Stimulated activated CD4-positive, alpha-beta T cell treated with anti-CD3 and anti-CD28 coated beads, Interleukin-15, amount 100 ng/mL, for 1 hour (primary cell): ENCODE measurements at places on chromosomes 12 and 14.

GRCh38 chr12:50354908-50355307 is 41.5 kb downstream of the FAM186A start:
- no peak for DNase-seq

GRCh38 chr14:90191585-90191984 is 64.8 kb upstream of the PSMC1 start:
- DNase-seq, result no peak

DNA sequence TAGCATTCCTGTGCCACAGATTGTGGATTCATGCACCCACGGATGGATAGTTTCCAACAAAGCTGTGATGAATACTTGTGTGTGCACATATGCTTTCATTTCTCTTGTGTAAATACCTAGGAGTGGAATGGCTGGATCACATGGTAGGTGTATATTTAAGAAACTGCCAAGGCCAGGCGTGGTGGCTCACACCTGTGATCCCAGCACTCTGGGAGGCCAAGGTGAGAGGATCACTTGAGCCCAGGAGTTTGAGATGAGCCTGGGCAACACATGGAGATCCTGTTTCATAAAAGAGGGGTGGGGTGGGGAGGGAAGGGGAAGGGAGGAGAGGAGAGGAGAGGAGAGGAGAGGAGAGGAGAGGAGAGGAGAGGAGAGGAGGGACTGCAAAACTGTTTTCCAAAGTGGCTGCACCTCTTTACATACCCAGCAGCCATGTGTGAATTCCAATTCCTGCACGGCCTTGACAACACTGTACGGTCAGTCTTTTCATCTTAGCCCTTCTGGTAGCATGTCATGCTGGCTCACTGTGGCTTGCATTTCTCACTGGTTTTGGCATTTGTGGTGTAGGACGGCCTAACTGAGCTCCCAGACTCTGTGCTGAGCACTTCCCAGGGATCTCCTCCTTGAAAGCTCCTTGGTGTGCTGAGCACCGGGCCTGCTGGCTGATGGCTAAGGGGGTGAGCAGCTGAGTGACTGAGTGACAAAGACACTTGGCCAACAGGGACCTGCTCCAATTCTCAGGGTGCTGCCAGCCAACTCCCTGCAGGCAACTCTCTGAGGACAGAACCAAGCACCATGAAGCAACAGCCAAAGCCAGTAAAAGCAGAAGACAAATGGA is 27.9 kb downstream of the SYNE3 start:
- no peak for DNase-seq

GRCh38 chr14:91466192-91466591 is 43.9 kb downstream of the PPP4R3A start:
- no peak for DNase-seq

GRCh38 chr12:109069307-109070271 is 17.2 kb downstream of the USP30 start:
- DNase-seq, result no peak

GRCh38 chr12:120473807-120474615 is 4.5 kb upstream of the SRSF9 start:
- DNase-seq, result no peak

- no peak for DNase-seq
Observed at GRCh38 chr12:94879542-94879941, 124.0 kb downstream of the NDUFA12 start.

DNA sequence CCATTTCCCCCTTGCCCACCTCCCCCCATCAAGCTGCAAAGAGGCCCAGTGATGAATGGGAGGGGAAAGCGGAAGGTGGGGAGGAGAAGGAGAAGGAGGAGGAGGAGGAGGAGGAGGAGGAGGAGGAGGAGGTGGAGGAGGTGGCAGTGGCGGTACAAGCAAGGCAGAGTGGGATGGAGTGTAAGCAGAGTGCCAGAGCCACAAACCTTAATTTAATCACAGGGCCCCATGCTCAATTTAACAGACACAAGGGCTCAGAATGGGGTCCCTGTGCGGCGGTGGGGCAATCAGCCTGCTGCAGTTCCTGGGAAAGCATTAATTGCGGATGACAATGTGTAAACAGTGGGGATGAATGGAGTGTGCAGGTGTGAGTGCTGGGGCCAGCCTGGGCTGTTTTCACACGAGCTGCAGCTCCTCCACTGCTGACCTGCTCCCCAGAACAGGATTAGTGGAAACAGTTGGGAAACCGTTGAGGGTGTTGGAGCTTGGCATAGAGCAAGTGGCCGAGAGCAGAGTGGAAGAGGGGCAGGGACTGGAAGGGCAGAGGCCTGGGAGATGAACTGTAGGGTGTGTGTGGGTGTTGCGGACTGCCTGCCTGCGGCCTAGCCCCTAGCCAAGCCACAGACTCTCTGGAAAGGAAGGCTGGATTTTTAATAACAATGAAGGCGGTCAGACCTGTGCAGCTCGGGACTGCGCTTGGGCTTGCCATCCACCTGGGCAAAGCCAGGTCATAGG is 36.4 kb upstream of the SMOC1 start:
- no peak for DNase-seq

- no peak for DNase-seq
Observed at GRCh38 chr14:22184830-22185168, 404.2 kb downstream of the DAD1 start.

DNA sequence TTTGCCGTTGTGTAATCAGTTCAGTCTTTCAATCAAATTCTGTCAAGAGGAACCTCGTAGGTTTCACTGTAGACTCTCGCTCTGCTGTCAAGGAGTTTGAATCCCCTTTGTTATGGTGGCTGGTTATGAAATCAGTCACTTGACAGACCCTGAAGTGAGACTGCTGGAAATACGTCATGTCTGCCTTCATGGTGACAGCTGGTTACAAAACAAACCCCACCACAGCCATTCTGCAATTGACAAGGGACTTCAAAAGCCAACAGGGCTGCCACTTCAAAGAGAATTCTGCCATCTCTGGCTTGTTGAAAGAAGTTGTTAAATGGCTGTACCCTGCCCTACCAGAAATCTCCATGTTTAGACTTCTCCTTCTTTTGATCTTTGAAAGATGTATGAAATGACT is 286.9 kb downstream of the ERC1 start:
- DNase-seq, result no peak

DNA sequence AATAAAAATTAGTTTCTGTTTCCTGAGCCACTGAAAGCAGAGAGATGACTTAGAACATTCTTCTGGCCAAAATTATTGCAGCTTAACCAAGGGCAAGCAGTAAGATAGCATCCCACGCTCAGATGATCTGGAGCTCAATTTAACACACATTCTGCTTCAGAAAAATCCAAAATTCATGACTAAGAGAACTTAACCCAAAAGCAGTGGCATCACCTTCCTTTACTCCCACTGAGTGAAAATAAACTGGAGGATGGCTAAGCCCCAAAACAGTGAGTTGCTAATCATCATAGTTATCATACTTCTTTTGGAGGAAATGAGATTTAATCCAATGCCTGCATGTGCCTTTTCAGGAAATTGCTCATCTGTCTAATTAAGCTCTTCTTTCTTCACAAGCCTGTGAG is 195.4 kb downstream of the DUSP6 start:
- DNase-seq, result no peak

- no peak for DNase-seq
Observed at GRCh38 chr14:102544747-102545460, 35.3 kb upstream of the ANKRD9 start.

DNA sequence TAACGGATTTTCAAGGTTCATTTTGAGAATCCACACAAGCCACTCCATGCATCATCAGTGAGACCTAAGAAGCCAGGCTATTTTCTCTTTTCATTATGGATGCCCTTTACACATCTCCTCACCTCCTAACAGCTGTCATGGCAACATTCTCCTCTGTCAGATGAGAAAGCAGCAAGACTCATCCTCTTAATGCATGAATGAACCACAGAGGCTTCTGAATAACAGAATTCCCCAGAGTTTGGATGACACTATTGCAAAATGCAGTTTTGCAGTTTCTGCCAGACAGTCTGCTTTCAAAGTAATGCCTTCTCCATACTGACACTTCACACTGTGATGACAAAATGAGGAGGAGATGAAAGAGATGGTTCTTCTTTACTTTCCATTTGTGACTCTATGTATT is 286.7 kb upstream of the GRIP1 start:
- no peak for DNase-seq

- no peak for DNase-seq
Observed at GRCh38 chr14:71952381-71953363, 20.4 kb downstream of the RGS6 start.

GRCh38 chr12:49740930-49741881 is at the start of gene TMBIM6:
TMBIM6 (plus strand) TSS chr12:49741557; CDS start chr12:49752494, 10,937 bp downstream.
- peak; percentile 89 for DNase-seq

DNA sequence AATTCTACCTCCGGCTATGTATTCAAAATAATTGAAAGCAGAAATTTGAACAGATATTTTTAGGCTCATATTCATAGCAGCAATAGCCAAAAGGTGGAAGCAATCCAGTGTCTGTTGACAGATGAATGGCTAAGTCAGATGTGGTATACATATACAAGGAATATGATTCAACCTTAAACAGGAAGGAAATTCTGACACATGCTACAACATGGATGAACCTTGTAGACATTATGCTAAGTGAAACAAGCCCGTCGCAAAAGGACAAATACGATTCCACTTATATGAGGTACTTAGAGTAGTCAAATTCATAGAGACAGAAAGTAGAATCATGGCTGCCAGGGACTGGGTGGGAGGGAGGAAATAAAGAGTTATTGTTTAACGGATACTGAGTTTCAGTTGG is 331.6 kb downstream of the PCNX1 start:
- DNase-seq, result no peak

DNA sequence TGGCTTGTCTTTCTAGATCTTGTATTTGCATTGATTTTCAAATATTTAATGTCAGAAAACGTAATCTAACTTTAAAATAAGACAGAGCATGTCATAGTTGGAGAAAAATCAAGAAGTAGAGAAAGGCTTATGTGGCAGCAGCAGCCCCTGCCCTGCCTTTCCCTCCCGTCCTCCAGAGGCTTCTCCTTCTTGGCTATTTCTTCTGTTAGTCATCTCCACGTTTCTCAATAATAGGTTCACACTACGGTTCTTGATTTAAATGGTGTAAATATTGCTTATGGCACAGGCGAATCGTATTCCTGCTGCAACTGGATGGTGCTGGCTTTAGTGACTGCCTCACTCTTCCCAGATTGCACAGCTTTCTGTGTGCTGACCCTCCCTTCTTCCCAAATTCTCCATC is 42.8 kb downstream of the SLC8B1 start:
- no peak for DNase-seq

DNA sequence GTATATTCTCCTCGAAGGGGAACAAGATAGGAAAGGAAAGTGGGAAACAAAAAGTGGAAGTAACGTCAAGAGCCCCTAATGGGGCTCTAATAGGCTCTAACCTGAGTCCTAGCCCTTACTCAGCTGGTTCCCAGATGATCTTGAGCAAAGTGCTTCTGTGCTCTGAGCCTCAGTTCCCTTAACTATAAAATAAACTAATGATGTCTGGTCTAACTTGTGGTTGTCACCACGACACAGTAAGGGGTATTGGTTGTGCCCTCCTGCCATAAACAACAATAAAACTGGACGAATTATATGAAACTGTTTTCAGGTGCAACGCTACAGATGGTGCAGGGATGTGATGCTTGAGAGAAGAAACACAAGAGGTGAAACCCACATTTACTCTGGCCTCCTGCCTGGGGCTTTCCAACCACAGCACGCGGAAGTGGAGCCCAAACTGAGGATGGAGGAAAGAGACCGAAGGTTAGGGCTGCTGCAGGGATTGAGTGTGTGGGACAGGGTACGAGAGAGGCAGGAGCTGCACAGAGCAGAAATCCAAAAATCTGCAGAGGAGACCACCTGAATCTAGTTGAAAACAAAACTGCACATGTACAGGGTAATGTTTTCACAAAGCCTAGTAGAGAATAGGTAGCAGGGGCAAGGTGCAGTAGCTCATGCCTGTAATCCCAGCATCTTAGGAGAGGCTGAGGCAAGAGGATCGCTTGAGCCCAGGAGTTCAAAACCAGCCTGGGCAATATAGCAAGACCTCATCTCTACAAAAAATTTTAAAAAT is 45.6 kb upstream of the BCL2L14 start:
- no peak for DNase-seq

GRCh38 chr12:9163392-9163791 is 44.8 kb downstream of the PZP start:
- DNase-seq, result no peak

DNA sequence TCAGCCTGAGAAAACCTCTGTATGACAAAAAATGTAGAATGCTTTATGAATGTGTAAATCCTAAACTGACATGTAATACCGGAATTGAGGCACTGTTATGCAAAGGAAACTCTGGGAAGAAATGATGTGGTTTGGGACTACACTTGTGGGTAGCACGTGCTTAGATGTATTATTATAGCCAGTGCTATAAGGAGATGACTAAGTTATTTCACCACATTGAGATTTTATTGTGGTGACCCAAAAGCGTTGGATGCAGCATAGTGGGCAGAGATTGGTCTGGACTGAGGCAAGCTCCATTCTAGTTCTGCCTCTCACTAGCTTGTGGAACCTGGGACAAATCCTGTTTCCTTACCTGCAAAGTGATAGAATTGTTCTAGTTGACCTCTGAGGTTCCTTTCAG is 172.2 kb downstream of the SNAPC1 start:
- DNase-seq, result no peak

DNA sequence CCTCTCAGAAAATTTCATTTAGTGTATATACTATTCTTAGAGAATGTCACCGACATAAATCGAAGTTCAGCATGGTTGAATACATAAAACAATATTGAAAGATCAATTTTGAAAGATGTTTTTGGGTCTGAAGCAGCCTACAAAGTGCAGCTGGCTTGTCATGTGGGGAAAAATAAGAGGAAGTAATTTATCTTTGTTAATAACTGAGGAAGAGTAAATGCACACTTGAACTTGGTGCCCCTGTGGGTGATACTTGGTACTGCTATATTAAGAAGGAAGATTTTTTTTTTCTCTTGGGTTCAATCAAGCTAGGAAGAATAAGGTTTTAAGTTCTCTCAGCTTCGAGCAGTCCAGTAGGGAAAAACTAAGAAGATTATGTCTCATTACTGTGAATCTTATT is 661.3 kb downstream of the RPL10L start:
- no peak for DNase-seq

DNA sequence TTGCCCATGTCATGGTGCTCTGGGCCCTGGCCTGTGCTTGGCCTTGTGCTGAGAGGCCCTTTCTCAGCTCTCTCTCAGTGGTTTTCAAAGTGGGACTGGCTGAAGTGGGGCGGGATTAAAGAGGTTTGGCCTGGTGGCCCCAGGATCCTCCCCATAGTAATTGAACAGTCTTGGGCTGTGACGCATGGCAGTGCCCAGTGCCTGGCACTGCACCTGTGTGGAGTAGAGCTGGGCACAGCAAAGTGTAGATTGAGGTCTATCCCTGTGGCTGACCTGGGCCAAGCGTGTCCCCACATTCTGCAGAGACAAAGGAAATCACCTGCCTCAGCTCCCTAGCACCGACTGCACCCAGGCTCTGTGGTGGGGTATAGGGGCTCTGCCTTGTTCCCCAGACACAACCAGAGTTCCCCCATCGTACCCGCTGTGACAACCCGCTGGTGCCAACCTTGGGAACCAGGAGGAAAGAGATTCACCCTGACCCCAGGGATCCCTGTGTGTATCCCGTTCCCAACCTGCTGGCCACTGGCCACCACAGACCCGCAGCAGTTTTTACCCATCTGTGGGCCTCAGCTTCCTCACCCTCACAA is 9.9 kb upstream of the CYP46A1 start:
- no peak for DNase-seq

GRCh38 chr12:50355365-50355764 is 41.0 kb downstream of the FAM186A start:
- no peak for DNase-seq
